Ureter (tissue), 1 donor: ENCODE measurements at places on chromosomes 11 and 22.

GRCh38 chr22:30182350-30182745, 64.2 kb downstream of the LIF start:
- DNase-seq, result no peak

- DNase-seq, result no peak
Measured at GRCh38 chr22:33829546-33830280, 90.6 kb downstream of the LARGE1 start.

DNA sequence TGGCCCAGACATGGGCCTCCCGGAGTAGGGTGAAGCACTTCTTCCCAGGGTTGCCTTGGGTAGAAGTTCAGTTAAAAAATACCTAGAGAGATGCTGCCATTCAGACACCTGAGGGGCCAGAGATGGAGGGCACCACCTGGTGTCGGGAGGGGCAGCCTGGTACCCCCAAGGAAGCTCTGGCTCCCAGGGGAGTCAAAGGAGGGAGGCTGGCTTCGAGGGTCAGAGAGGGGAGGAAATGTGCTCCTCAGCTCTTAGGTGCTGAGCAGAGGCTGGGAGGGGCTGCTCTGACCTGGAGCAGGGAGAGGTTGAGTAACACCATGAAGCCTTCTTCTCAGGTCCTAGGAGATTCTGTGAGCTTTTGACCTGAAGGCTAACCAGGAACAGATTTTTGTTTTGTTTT, 1.1 kb downstream of the USP35 start:
- DNase-seq, result no peak

DNA sequence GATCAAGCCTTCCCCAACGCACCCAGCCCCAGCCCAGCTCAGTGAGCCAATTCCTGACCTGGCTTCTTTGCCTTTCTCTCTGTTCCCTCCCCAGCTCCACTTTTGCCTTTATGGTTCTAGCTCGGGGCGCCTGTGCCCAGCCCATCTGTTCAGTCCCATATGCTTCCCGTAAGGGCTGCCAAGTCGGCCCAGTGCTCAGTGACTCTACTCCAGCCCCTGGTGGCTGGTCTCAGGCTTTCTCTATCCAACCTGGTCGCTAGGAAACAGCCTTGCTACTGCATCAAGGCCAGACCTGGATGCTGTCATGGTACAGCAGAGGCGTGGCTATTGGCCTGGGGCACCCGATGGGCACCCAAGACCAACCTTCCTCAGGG, 178.0 kb downstream of the DSCAML1 start:
- DNase-seq, result no peak

- DNase-seq, result no peak
Measured at GRCh38 chr11:61883947-61884346, 7.4 kb downstream of the FADS3 start.

GRCh38 chr22:38504731-38505540, 1.2 kb downstream of the DDX17 start:
- no peak for DNase-seq

DNA sequence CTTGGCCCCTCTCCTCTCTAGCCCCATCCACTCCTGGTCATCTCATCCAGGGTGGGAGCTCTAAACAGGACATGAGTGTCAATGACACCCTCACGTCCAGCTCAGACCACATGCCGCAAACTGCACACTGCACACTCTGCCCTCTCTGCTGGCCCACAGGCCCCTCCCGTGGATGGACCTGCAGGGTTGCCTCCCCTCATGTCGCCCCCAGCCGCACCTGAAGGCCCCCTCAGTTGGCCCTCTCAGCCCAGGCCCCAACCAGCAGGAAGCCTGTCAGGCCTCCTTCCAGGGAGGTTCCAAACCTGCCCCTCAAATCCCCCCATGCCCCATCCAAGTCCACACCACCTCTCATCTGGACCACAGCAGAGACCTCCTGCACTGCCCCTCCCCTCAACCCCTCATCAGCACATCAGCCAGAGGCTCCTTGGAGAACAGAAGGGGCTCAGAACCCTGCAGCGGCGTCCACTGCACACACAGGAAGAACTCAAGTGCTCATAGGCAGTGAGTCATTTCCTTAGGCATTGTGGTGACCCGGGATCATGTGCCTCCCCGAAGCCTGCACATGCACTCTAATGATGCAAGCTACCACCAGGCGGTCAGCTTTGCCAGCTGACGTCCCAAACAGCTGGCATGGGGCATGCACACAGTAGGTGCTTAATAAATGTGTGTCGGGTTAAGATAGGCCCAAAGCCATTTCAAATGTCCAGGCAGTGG, 12.9 kb upstream of the CDKN1C start:
- DNase-seq, result peak; percentile 78

DNA sequence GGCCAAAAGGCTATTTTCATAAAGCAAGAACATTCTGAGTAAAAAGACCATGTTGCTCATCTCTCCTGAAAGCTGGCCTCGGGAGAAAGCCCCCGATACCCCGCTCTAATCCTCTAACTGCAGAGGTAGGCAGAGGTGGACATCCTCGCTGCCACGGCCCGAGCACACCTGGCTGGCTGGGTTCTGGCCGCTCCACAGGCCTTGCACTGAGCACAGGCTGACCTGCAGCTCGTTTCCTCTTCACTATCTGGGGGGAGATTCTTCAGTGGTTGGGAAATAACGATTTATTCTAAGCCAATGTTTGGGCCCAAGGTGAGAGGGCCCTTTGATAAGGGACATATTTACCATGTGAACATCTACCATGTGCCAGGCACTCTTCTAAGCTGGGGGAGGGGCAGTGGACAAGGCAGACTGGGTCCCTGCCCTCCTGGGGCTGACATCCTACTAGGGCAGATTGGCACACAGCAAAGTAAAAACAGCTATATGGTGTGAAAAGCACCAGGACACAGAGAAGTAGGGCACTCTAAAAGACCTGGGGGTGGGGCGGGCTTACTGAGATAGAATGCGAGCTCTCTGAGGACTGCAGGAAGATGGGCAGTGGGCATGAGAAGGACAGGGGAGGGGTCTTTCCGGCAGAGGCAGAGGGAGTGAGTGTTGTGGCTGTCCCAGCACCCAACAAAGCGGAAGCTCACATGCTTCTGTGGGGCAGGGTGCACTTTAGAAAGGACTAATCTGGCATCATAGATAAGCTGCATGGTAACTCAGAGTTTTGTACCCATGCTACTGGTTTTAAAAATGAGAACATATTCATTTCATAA, 65.5 kb upstream of the ARFGAP3 start:
- DNase-seq, result no peak

DNA sequence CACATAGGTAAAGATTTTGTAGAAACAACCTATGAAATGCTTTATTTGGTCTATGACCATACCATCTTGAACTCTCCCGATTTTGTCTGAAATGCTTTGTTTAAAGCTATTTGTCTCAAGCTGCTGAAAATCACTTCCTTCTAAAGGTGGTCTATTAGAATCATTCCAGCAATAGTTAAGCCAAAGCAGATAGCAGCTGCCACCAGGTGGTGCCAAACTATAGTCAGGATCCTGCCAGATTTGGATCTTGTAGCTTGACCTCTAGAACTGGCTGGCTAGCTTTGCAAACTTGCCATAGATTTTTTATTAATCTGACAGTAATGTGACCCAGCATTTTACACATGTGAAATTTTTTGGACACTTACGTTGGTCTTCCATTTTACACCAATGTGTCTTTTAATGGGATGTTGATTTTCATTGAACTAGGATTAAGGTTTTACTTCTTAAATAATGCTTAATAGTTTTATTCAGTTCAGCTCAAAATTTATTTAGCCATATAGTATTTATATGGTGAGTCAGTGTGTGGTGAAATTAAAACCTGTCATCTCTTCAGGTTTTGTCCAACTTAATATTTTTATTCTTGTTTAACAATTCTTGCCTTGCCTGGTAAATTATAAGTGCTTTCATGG, 19.7 kb downstream of the CTR9 start:
- no peak for DNase-seq

DNA sequence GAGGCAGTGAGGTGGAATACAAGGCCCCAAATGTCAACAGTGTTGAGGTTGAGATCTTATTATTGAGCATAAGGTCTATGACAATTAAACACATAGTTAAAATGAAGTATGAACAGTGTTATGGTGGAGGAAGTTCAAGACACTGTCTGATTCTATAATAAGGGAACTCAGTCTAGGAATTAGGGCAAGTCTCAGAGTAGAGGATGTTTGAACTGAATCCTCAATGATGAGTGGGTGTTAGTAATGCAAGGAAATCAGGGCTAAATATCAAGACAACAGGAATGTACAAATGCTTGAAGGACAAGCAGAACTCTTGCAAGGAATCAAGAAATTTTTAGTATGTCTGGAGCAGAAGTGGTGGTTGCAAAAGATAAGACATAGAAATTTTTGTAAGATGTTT, 53.0 kb downstream of the CWC15 start:
- DNase-seq, result no peak

DNA sequence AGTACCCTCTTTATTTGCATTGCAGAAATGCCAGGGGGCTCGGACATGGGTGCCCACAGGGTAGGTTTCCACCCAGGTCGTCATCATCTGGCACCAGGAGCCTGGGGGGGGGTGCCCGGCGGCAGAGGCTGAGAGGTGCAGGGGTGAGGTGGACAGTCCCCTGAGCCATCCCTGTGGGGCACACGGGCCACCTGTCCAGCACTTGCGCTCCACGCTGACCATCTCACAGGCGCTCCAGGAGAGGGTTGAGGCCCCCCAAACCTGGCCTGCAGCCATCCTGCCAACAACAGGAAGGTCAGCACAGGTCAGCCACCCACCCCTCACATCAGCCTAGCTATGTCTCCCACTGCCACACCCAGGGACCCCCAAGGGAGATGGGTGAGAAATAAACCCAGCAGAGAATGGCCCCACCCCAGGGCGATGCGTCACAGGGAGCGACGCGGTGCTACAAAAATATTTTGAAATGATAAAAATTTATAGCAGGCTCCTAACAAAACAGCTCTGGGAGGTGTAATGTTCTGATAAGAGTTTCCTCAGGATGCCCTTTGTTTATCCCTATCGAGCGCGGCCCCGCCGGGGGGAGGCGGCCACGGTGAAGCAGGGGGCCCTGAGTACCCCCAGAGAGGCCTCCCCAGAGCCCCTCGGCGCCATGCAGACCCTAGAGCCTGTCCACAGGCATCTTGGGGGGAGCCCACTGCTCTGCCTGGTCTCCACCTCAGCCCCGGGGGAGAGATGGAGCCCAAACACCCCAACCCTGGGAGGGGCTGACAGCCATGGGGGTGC, 21.0 kb upstream of the GNB1L start:
- DNase-seq, result peak; percentile 35

DNA sequence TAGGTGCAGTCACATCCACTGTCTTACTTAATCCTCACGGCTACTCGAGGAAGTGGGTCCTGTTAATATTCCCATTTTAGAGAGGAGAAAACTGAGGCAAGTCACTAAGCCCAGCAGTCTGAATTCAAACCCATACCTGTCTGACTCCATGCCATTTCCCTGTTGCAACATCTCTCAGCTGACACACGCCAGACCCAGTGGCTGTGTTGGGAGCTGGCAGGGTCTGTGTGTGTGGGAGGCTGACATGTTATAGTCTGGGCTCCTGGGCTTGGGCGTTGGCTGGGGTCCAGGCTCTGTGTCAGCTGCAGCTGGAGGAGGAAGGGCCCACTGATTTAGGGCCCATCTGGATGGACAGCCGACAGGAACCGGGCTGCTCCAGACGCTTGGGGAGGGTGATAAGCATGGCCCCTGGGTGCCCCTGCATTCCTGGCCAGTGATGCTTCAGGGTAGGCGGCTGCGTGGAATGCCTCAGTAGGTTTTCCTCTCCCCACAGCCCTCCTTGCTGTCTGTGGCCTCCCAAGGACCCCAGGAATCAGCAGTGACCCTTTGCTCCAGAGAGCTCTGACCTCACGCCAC, 562.5 kb downstream of the MN1 start:
- DNase-seq, result no peak

DNA sequence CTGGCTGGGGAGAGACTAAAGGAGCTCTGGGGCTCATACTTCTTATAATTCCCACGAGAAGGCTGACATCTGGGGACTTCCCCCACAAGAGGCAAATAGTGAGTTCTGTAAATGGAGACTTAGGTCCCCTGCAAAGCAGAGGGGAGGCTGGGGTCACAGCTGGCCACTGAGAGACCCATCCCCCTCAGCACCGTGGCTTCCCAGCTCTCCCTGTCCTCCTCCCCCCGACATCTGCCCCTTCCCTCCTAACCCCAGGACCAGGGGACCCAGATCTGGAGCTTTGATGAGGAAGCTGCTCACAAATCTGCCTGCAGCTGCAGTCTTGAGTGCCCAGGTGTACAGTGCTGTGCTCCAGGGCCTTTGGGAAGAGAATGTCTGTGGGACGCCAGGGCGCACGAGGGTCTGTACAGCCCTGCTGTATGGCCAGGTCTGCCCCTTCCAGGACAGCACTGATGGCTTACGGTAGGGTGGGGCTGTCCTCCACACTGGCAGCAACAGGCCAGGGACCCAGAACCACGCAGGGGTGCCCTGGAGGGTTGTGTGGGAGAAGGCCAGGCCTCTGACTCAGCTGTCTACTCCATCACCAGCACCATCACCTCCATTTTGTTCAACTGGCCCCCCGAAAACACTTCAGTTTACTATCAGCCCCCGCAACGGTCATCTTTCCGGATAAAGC, 1.1 kb downstream of the RGL4 start:
- DNase-seq, result no peak

DNA sequence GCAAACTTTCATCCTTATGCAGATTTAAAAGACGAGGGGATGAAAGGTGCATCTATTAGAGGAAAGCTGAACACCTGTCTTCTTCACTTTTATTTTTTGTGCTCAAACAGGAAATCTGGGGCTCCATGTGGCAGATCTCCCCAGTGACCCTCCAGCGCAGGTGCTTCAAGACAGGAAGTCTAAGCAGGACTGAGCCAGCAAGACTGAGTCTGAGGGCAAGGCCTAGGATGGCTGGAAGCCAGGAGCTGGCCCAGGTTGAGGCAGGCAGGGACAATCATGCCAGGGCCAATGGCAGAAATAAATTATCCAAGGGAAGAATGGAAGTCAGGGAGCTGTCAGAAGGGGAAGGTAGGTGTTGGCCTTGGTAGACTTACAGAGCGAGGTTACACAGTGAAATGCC, 101.1 kb upstream of the SPON1 start:
- no peak for DNase-seq

DNA sequence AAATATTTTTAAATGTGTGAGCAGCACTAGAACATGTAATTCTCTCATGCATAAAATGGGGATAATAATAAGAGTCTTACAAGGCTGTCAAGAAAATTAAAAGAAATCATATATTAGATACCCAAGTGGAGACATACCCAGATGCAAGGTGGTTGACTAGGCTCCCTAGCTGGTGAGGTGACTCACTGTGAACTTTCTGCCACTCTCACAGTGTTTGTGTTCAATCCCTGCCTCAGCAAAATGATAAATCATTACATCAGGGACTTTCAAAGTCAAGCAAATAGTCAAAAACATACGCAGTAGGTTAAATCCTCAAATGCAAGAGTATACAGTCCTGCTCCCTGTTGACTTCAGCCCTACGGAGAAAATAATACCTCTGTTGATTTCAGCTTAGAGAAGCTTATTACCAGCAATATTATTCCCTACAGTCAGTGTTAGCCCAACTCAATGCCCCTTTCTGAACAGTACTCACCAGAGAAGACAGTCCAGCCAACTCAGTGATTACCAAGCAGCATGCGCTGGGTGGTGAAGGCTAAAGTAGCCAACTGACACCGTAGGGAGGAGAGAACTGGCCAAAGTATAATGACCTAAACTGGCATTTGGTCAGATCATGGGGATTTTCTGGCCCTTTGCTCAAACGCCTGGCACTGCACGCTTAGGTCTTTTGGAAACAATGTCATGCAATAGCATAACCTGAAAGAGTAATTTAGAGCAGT, 73.1 kb upstream of the BARX2 start:
- no peak for DNase-seq

- no peak for DNase-seq
Measured at GRCh38 chr22:20573833-20574615, 66.6 kb downstream of the MED15 start.
